ENCODE measurements at places on chromosomes 1 and 21. TPM values are rescaled to one million over a fixed set of nuclear protein-coding genes. Genes with fewer than 3 reads are reported as not detected.

The OR2L2 gene
- 0.10 TPM for total RNA-seq

The IFI44L gene
- total RNA-seq = 25.6 TPM

- no peak for DNase-seq
These were observed 127.1 kb downstream of the PCNX2 start for GRCh38 chr1:233168384-233168783.

- DNase-seq = no peak
These were observed 16.2 kb upstream of the PDXK start for GRCh38 chr21:43702785-43703034.

- DNase-seq = no peak
These were observed 58.1 kb downstream of the SSBP3 start for GRCh38 chr1:54347955-54348699.

DNA sequence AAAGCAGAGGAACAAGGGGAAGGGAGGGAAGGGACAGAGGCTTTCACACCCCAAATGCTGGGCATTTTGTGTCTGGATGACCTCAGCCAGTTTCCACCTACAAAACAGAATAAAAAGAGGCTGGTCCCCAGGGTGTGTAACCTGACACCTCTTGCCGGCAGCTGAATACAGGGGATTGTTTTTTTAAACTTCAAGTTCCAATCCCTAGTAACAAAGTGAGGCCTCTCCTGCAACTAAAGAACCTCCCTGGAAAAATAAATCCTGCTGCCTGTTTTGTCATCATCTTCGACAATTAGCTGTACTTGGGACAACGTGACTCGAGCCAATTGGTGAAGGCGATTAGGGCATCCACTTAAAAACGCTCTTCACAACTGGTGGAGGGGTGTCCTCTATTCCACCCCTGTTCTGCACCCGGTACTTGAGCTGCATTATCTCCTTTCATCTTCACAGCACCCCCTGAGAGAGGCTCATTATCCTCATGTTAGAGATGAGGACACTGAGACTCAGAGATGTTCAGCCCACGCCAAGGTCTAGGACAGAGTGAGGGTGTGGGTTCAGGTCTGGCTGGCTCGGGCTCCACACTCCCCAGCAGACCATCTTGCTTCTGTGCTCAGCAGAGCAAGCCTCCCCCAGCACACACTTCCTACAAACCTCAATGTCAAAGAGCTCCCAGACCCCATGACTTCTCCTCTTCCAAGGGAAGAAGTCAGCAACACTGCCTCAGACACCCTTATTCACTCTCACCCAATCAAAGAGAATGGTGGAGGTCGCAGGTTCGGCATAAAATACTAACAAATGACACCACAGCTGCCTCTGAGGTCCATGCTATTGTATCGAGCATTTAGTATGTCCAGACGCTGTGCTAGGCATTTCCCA, 15.2 kb downstream of the ITPKB start:
- DNase-seq = no peak

GRCh38 chr1:213082420-213083111, 31.5 kb downstream of the RPS6KC1 start:
- DNase-seq = no peak

Data from mesenteric fat pad (tissue), 1 donor.